ENCODE measurements at places on chromosomes 4 and X.
A peak's percentile ranks its signal among the peaks of the same experiment; 100 is the strongest.

DNA sequence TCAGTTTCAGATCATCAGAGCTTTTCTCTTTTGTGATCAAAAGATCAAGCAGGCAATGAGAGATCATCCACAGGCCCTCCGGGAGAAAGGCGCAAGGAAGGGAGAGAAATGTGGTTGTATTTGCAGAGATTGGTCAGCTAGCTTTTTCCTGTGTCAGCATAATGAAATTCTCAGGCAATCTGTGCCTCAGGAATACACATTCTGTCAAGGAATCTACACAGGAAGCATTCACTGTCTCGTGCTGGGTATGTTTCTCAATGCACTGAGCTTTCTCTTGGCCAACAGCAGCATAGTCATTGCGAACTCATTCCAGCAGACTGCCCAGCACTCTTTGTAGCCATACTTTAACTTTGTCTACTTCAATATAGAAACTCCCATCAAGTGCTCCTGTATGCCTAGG, 413.7 kb downstream of the PPP3CA start:
- DNase-seq: no peak

DNA sequence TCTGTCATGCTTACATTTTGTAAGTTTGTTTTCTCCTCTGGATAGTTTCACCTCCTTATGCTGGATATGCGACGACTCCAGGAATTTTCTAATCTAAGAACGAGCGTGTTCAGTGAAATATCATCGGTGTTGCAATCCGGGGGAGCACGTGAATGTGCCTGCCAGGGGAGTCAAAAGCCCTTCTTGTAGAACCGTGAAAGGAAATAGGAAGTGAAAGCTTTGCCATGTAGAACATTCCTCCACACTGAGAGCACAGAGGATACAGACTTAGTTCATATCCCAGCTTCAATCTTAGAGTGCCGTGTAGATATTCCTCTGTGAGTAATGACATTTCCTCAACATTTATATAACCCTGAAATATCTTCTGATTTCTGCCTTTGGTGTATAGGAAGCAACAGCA, 121.2 kb downstream of the VEGFC start:
- no peak for DNase-seq

GRCh38 chr4:25020236-25020635, 10.5 kb downstream of the LGI2 start:
- DNase-seq: no peak

DNA sequence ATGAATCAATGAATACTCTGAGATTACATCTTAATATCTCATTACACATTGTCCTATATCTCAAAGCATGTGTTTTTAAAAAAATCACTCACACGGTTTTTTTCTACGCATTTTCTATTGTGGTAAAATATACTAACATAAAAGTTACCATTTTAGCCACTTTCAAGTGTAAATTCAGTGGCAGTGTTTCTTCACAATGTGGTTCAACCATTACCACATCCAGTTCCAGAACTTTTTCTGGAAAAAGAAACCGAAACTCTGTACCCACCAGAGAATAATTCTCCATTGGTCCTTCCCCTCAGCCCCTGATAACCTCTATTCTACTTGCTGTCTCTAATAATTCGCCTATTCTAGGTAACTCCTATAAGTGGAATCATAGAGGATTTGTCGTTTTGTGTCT, 35.3 kb upstream of the ACSL1 start:
- no peak for DNase-seq

- DNase-seq: no peak
Observed at GRCh38 chrX:49263631-49264030, 879 bp downstream of the FOXP3 start.

- DNase-seq: no peak
Observed at GRCh38 chrX:69317721-69318120, 152.5 kb upstream of the PJA1 start.

DNA sequence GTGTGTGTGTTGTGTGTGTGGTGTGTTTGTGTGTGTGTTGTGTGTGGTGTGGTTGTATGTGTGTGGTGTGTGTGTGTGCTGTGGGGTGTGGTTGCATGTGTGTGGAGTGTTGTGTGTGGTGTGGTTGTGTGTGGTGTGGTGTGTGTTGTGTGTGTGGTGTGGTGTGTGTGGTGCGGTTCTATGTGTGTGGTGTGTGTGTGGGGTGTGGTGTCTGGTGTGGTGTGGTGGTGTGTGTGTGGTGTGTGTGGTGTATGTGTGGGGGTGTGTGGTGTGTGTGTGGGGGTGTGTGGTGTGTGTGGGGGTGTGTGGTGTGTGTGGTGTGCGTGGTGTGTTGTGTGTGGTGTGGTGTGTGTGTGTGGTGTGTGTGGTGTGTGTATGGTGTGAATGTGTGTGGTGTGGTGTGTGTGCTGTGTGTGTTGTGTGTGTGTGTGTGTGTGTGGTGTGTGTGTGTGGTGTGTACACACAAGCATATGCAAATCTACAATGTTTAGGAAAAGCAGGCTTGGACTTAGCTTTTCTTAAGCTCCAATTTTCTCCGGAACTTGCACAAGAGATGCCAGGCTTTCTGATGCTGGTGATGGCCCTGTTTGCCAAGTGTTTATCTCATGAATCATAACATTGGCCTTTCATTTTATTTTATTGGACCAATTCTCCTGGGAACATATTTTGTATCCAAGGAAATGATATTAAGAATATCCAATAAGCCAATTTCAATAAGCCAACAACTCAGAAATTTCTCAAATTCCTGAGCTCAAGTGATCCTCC, 148.7 kb downstream of the SPATA18 start:
- DNase-seq: peak; percentile 8

DNA sequence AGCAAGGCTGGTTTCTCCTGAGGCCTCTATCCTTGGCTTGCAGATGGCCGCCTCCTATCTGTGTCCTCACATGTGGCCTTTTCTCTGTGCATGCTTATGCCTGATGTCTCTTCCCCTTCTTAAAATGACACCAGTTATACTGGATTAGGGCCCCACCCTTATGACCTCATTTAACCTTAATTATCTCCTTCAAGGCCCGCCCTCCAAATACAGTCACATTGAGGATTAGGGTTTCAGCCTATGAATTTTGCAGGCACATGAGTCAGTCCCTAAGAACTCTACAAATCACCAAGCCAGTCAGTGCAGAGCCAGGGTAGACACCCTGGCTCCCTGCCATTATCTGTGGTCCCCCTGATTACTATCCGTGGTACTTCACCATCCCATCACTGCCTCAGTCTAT, 51.6 kb downstream of the MAML3 start:
- DNase-seq: no peak

- DNase-seq: no peak
Observed at GRCh38 chr4:183195534-183195933, 96.5 kb downstream of the WWC2 start.

DNA sequence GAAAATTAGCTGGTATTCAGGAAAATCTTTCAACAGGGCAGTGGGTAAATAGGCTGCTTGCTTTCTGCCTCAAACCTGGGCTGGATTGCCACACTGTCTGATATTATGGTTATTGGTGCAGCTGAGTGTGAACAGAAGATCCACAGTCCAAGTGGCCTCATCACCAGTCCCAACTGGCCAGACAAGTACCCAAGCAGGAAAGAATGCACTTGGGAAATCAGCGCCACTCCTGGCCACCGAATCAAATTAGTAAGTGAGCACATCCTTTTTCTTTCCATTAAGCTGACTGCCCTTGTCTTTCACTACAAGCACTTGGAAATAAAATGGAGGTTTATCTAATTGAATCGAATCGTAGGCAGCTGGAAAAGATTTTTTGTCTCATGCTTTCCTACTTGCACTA, 204.7 kb downstream of the TLL1 start:
- no peak for DNase-seq

DNA sequence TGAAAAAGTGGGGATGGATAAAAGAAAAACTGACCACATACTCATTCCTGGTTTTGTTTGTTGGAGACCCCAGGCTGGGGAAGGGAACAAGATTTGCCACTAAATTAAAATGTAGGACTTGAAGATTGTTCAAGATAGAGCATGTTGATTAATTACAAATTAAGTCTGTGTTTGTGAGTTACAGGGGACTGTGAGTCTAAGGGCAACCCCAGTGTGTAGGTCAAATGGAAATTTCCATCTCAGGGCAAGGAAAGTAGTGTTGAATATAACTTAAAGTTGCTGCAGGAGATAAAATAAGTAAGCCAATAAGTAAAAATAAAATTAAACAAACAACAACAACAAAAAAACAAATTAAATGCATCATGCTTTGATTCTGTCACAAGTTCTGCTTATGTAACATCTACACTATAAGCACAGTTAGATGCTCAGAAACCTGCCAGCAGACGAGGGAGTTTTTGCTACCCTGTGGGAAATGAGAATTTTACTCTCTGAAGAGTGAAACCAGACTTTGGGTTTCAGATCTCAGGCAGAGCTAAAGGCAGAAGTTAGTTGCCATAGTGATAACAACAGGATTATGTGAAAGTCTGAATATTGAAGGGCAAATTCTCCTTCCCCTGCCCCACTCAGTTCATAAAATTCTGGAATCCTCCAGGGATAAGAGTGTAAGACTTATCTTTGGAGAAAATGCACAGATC, 352.3 kb downstream of the GRXCR1 start:
- DNase-seq: no peak

GRCh38 chr4:128574706-128575105, 234.8 kb upstream of the JADE1 start:
- DNase-seq: peak; percentile 62

GRCh38 chr4:79017481-79017880, 78.2 kb upstream of the PAQR3 start:
- DNase-seq: no peak

Data from Caki2 (cell line).